ENCODE measurements at places on chromosomes 1 and 21.

DNA sequence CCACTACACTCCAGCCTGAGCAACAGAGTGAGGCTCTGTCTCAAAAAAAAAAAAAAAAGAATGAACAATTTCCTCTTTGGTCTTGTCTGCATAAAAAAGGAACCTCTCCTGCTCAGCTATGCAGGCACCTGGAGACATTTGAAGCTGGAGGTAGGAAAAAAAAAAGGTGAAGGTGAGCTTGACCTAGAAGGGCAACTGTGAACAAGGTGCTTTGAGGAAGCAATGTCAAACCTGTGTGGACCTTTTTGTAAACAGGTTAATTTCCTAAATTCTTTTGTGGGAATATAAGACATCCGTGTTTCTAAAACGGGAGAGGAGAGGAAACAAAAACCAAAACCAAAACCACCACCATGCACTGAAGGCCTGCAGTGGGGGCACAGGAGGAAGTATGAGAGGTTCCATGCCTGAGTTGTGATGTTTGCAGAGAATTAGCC is 77.5 kb downstream of the SLC45A1 start:
- DNase-seq = no peak

GRCh38 chr1:58572690-58573089 is 4.4 kb downstream of the TACSTD2 start:
- DNase-seq = no peak

- DNase-seq = peak; percentile 93
These were observed 105.0 kb downstream of the KIAA0319L start for GRCh38 chr1:35452106-35452774.

DNA sequence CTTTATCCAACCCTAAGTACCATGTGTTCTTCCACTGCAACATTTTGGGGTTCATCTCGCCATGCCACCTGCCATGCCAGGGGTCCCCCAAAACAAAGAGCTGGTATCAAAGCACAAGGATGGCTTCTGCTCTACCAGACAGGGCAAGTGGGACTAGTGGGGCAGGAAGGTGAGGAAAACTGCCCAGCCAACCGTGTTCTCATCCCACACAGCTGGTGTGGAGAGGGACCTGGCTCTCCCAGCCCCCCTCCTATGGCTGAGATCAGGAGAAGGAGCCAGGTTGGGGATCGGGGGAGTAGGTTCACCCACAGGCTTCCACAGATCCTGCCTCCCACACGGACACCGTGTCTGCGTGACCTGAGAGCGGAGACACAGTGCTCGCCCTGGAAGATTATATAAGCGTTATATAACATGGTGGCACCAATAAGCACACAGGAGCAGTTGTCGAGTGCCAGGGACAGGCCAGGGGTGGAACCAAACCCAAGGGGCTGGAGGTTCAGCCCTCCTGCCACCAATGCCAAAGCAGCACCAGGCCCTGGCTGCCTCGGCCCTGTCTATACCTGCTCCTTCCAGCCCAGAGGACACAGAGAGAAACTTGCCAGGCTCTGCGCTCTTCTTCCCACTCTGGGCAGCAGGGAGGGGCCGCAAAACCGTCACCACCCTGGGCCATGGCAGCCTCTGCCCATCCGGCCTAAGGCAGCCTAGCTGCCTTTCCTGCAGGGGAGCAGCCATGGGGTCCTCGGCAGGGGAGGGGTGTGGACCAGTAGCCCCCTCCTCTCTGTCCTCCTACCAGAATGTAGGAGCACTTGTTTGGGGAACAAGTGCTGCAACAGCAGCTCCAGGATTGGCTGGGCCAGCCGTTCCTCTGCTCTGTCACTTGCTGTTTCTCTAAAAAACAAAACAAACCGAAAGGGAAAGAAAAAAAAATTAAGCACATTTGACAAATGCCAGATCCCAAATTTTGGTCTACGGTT is 43.5 kb downstream of the CD34 start:
- DNase-seq = no peak

- DNase-seq = no peak
These were observed 42.1 kb upstream of the ZNF496 start for GRCh38 chr1:247373721-247374141.

GRCh38 chr1:203692565-203693470 is 66.2 kb downstream of the ATP2B4 start:
- peak; percentile 95 for DNase-seq

GRCh38 chr1:42037586-42037985 is 115.6 kb upstream of the GUCA2B start:
- DNase-seq = no peak

DNA sequence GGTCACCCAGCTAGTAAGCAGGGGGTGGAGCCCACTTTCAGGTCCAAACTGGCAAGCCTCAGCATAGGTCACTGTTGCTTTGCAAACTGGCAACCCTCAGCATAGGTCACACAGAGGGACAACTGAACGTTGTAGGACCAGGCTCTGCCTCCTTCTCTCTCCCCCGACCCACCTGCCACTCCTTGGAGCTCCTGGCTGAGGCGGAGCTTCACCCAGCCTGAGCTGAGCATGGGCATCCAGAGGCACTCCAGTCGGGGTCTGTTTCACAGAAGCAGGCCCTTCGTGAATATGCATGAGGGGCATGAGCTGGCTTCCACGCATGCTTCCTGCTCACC is 24.2 kb downstream of the CAPZB start:
- DNase-seq = no peak
